ENCODE measurements at places on chromosomes 12 and 14.

GRCh38 chr12:120810021-120810420 is 84.4 kb downstream of the ACADS start:
- DNase-seq: no peak

DNA sequence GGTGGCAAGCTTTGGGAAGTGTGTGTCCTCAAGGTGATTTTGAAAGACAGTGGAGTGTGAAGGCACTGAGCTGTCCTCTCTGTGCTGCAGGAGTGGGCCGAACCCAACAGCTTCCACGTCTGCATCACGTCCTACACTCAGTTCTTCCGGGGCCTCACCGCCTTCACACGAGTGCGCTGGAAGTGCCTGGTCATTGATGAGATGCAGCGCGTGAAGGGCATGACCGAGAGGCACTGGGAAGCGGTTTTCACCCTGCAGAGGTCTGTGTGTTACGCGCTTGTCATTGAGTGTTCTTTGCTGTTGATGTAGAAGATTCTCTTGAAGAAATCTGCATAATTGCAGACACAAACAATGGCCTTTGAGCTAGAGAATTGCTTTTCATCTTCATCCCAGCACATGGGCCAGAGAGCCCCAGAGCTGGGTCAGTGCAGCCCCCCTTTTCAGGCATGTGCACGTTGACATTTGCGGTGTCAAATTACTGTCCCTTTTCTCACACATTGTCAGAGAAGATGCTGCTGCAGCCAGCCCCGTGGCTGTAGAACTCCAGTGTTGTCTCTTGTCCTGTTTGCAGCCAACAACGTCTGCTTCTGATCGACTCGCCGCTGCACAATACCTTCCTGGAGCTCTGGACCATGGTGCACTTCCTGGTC is 63.3 kb downstream of the EP400 start:
- DNase-seq: no peak

DNA sequence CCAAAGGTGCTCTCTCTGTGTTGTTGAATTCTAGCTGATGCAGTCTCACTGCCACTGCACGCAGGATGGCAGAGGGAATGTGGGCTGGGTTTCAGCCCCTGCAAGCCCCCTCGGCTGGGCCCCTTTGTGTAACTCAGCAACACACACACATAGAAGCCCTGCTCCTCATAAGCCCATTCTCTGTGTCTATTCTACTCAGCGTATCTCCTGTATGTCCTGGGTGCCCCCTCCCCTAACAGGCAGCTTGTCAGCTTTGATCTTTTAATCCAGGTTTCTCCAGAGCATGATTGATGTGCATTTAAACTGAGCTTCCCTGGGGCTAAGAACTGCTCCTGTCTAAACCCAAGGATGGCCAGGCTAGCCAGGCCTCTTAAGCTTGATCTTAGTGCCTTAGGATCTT is 43.0 kb downstream of the SRRM4 start:
- DNase-seq: no peak

GRCh38 chr14:104873380-104874055 is 8.4 kb downstream of the CEP170B start:
- DNase-seq: no peak

DNA sequence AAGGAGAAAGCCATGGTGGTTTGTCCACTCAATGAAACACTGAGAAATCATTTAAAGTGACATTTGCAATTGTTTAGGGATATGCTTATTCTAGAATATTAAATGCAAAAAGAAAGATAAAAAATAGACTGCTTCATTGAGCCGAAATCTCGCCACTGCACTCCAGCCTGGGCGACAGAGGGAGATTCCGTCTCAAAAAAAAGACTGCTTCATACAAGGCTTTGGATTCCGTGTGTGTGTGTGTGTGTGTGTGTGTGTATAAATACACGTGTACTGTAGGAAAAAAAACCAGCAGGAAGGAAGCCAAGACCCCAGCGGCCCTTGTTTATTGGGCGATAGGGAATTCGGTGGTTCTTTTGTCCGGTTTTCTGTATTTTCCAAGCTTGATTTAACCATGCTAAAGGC is 3.2 kb upstream of the ZNF839 start:
- no peak for DNase-seq

- DNase-seq: peak; percentile 80
Measured at GRCh38 chr14:76956316-76957090, 72.0 kb downstream of the IRF2BPL start.

GRCh38 chr14:76919431-76920330 is 93.5 kb downstream of the LRRC74A start:
- no peak for DNase-seq

DNA sequence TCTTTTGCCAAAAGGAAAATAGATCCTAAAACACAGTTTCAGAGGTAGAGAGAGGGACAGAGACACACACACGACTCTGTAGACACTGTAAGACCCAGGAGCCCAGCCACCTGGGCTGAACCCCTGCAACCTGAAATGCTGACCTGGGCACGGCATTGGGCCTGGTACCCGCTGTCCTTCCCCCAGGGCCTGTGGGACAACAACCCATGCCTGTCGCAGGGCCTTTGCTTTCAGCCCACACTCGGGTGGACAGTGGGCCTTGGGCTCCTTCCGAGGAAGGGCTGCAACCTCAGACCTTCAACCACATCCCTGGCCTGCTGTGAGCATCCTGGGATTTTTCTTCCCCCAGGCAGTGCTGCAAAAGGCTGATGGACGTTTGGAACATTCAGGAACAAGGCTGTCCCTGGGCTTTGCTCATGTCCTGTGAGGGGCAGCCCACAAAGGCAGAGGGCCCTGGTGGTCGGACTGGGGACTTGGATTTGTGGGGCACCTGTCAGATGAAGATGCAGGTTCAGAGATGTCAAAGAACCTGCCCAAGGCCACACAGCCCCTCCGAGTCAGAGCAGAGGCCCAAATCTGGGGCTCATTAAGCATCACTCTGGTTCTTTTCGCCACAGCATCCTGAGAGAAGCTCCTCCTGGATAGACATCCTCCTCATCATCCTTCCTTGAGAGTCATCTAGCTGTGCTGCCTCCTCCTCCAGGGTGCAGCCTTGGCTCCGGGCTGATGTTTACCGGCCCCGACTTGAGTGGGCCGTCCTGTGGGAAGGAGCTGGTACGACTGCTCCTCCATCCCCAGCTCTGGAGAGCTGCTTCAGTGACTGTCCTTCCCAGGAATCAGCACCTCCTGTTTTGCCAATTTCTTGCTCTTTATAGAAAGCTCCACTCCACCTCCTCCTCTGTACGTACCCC is 32.7 kb downstream of the CCDC92 start:
- no peak for DNase-seq

DNA sequence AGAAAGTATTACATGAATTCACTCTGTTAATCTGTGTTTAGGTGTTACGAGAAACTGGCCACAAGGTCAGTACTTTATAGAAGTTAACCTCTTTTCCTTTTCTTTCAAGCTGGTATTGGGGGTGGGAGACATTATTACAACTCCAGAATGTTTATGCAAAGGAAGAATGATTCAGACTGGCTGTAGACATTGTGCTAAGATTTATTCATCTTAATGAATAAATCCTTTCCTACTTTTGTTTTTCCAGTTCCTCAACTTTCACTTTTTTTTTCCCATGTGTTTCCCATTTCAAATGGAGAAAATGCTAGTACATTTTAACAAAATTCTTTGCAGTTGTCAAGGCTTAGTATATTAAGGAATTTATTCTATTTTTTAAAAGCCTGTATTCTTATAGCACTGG is 1.3 kb downstream of the OTOGL start:
- DNase-seq: no peak

- no peak for DNase-seq
Measured at GRCh38 chr12:112121780-112122565, 3.4 kb upstream of the TRAFD1 start.

GRCh38 chr12:68206446-68206845 is 19.2 kb downstream of the IL26 start:
- no peak for DNase-seq

DNA sequence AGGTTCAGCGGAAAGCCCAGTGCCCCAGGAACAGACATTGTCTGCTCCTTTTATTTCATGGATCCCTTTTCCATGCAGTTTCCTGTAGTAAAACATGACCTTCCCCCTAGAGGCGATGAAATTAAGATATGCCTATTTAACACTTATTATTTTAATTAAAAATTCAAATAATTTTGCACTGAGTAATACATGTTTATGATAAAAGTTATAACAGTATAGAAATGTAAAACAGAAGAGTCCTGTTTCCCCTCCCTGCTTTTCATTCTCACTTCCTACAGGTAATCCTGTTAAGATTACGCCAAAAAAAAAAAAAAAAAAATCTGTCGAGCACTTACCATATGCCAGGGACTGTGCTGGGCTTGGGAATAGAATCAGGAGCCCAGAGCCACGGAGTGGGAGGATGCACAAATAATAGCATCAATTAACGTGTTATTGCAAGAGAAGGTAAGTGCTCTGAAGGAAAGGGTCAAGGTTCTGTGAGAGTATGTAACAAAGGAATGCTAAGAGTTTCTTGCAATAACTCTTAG is 830 bp upstream of the LPCAT3 start:
- DNase-seq: no peak

DNA sequence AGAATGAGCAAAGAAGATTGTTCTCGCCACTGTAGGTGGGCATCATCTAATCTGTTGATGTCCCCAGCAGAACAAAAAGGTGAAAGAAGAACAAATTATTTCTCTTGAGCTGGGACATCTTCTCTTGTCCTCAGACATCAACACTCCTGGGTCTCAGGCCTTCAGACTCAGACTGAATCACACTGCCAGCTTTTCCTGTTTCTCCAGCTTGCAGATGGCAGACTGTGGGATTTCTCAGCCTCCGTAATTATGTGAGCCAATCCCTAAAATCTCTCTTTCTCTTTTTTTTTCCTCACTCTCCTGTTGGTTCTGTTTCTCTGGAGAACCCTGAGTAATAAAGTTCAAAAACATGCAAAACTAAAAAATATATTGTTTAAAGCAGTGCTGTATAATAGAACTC is 3.7 kb upstream of the TMPRSS12 start:
- DNase-seq: no peak

- DNase-seq: no peak
Measured at GRCh38 chr14:45201905-45202304, 51.1 kb downstream of the MIS18BP1 start.

DNA sequence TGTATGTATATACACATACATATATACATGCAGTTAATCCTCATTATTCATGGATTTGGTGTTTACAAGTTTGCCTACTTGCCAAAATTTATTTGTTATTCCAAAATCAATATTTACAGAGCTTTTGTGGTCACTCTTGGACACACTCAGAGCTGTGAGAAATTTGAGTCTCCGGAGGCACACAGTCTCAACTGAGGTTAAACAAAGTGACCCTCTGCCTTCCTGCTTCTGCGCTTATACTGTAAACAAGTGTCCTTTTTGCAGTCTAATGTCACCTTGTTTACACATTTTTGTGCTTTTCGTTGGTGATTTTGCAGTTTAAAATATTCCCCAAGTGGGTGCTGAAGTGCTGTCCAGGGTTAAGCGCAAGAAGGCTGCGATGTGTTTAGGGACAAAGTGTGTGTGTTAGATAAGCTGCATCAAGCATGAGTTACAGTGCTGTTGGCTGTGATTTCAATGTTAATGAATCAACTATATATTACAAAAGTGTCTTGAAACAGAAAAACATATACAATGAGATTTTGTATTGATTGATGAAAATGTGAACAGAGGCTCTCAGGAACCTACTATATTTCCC is 13.1 kb upstream of the LTA4H start:
- no peak for DNase-seq

GRCh38 chr14:101075025-101075800 is 171.7 kb upstream of the RTL1 start:
- DNase-seq: no peak

DNA sequence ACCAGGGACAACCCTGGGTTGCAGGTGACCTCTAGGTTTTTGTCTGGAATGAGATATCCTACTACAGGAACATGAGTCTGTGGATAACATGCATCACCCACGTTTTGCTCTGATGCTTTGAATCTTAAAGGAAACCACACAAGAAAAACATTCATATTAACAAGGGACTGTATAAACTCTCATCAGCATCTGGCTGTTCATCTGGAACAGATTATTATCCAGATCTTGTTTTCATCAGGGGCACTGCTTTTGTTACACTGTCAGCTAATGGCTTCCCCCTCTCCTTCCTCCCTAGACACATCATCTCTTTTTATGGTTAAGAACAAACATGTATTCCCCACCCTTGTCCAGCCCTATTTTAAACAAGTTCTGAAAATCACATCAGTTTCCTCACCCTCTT is 1095.7 kb downstream of the AACS start:
- no peak for DNase-seq
